ENCODE measurements at places on chromosomes 13 and 19.
A peak's percentile ranks its signal among the peaks of the same experiment; 100 is the strongest.

GRCh38 chr13:110380359-110381028, 73.4 kb downstream of the COL4A2 start:
- DNase-seq = no peak

GRCh38 chr13:111347438-111347837, 27.0 kb downstream of the TEX29 start:
- DNase-seq = no peak

GRCh38 chr13:90732049-90732448, 615.4 kb upstream of the MIR17HG start:
- peak; percentile 56 for DNase-seq

GRCh38 chr13:28576067-28576466, 81.1 kb upstream of the FLT1 start:
- DNase-seq = no peak
